CD4-positive, alpha-beta T cell treated with Interferon gamma for 1 hour (primary cell): ENCODE measurements at places on chromosomes 3 and 15.

DNA sequence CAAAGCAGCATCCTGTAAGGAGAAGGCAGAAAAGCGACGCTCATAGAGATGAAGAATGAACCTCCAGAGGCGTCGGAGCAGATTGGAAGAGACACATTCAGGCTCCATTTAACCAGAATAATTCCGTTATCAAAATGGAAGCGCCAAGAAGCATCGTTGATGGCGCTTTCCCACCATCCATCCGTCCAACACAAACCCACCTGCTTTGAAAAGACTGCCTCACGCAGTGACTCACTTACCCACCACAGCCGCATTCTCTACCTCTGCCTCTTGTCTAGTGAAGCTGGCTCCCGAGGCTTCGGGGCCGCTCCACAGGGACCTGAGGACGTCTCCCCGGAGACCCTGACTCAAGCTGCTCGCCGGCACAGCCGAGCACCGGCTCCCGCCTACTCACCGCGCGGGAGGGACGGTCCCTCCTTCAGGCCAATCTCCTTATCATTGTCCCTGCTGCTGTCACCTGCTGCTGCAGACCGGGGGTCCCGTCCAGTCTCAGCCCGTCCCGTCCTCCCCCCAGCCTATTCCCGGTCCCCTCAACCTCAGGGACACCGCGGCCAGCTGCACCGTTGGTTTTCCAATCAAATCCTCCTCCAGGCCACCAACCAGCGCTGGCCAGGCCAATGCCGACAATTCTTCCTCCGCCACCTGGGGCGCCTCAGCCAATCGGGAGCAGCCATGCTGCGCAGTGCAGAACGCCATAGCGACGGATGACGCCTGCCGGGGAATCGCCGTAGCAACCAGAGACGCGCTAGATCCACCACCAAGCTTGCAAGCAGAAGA is at the start of gene NEK10:
NEK10 (minus strand) TSS at position 553 of the 777 bp plus-strand sequence. CDS start 16,501 bp downstream, outside the sequence.
- peak; percentile 89 for DNase-seq

GRCh38 chr15:68227643-68228142 is 1.8 kb downstream of the CLN6 start:
- DNase-seq: no peak

DNA sequence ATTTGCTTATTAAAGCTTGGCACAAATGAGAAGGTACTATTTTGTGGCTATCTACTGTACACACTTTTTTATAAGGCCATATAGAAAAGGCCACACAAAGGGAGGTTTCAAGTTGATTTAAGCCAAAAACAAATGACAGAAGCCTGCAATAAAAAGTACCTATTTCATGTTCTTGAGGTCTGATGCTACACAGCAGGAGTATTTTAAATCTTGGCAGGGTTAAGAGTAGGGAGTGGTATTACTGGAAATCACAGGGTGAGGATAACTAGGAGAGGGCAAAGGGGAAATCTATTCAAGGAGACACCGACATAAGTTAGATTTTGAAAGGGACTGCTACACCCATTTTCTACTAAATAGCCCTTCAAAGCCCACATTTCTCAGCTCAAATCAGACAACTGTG is 146.2 kb downstream of the GREM1 start:
- no peak for DNase-seq

GRCh38 chr15:43440721-43441281 is 52.2 kb downstream of the TP53BP1 start:
- DNase-seq: peak; percentile 22

GRCh38 chr3:171327441-171328174 is 132.6 kb downstream of the TNIK start:
- no peak for DNase-seq

GRCh38 chr15:92499731-92500530 is 106.2 kb downstream of the ST8SIA2 start:
- DNase-seq: no peak

- DNase-seq: no peak
Measured at GRCh38 chr3:68996356-68996995, 17.0 kb downstream of the EOGT start.

DNA sequence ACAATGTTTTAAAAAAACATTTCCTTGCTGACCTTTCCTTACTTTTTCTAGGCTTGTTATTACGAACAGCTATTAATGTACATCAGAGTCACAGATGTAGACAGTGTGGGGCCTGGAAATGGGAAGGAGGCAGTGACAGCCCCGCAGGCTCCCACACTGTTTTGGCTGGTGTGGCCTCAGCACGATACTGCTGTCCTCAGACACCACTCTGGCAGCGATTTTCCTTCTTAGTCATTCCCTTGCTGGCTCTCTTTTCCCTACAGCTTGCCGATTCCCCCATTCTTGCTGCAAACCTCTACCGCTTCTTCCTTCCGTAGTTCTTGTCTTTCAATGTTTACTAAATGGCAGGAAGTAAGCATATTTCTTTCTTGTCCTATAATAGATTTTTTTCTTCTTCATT is 113.1 kb downstream of the ABI3BP start:
- no peak for DNase-seq
